ENCODE measurements at places on chromosomes 12 and 14.

- DNase-seq: no peak
These were observed 259.1 kb upstream of the FKBP4 start for GRCh38 chr12:2535583-2536204.

- DNase-seq: no peak
These were observed 112.9 kb downstream of the DIP2B start for GRCh38 chr12:50617657-50618056.

DNA sequence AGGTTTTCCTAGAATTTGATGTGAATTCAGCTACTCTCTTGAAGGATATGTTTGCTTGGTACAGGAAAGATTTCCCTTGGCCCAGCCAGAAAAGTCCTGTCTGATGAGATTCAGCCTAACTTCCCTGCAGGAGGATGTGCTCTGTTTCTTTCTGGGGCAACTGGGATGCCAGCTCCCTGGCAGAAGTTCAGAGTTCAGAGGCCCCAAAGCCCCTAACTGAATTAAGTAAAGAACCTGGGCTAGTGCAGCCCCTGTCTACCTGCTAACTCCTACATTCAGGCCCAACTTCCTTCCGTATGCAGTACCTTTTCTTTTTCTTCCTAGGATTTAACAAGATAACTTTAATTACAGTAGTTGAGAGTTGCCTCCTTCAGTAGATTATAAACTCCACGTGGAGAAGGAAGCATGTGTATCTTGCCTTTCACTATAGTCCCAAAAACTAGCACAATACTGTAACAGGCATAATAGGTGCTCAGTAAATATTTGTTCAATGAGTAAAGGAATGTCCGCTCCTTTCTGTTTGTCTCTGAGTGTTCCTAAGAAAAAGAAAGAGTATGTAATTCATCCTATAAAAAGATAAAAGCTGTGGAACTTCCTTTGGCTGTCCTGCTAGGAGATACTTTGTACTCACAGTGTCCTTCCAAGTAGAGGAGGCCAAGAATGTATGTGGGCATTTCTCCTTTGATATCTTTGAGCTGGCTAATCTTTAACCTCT is 141.0 kb downstream of the SLC8A3 start:
- DNase-seq: no peak

GRCh38 chr14:90632871-90633270 is 183.4 kb downstream of the TTC7B start:
- DNase-seq: no peak

DNA sequence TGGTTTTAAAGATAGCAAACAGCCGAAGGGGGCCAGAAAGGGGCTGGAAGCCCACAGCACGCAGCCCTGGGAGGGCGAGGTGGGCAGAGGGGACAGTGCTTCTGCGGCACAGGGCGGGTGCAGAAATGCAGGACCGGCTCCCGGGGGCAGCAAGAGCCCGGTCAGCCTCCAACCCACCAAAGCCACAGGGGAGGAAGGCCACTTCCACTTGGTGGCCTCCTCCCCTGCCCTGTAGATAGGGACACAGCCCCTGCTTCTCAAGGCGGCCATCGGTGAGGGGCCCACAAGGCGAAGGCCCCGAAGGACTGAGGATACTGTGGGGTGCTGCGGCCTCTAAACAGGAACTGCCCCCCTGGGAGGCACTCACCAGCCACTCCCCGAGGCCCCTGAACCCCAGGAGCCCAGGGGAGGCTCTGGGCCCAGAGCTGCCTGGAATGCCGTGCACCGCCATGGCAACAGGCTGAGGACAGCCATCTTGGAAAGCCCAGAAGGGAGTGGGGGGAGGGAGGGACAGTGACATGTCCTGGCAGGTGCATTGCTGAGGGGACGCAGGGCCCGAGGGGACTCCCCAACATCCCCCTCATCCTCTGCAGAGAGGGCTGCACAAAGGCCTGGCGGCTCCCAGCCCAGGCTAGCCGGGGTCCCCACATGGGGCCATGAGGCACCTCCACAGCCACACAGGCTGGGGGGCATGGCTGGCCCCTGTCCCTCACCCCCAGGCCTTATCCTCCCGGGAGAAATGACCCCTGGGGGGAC is 114.7 kb downstream of the NCOR2 start:
- DNase-seq: no peak

DNA sequence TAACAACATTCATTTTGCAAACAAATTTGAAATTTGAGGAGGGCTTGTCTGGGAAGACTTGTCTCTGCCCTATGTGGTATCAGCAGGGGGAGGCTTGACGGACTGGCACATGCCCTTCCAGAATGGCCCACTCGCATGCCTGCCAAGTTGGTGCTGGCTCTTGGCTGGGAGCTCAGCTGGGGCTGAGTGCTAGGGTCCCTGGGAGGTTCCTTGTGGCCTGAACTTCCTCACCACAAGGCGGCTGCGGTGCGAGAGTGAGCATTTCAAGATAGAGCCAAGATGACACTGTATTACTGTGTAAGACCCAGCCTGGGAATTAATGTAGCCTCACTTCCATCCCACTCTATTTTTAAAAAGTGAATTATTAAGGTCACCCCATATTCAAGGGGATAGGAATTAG is 271.6 kb upstream of the PLEKHG7 start:
- no peak for DNase-seq

- DNase-seq: peak; percentile 23
These were observed 297.3 kb upstream of the E2F7 start for GRCh38 chr12:77362509-77363210.

DNA sequence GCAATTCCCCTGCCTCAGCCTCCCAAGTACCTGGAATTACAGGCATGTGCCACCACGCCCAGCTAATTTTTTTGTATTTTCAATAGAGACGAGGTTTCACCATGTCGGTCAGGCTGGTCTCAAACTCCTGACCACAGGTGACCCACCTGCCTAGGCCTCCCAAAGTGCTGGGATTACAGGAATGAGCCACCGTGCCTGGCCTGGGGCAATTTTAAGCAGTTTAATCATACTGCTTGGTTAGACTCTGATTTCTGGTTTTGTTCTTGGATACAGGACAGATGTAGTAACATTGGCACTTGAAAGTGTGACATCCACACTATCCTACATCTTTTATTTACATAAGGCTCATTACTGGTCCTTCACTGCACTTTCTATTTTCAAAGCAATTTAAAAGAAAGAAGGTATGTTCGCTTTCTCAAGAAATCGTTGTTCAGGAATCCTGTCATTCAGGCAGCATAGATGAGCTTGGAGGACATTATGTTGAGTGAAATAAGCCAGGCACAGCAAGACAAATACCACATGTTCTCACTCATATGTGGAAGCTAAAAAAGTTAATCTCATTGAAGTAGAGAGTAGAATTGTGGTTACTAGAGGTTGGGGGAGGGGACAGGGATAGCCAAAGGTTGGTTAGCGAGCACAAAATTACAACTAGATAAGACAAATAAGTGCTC is 4.0 kb upstream of the NUAK1 start:
- DNase-seq: no peak

DNA sequence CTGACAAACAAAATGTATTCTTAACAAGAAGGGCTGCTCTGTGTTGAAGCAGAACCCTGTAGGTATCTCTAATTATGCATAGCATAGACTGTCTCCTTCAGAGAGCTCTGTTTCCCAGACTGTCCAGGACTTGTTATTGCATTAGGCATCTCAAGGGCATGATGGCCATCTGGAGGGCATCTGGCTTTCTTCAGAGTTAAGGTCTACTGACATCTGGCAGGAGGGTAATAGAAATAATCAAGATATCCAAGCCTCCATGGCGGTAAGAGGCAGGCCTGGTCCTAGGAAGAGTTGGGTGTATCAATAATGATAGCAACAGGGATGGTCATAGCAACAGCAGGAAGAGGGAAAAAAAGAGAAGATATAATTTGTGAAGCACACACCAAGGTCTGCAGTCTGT is 161.2 kb downstream of the TTC8 start:
- DNase-seq: no peak

GRCh38 chr14:29674566-29675285 is 252.9 kb downstream of the PRKD1 start:
- DNase-seq: no peak

DNA sequence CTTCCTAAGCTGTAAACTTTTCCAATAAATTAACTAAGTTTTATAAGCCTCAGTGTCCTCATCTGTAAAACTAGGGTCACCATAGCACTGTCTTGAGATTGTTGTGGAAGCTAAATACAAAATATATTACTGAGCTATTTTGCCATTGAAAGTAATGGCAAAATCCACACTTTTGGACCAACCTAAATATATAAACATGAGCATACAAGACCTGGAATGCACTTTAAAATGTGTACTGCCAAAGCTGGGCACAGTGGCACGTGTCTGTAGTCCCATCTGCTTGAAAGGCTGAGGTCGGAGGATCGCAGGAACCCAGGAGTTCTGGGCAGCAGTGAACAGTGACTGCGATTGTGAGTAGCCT is 29.8 kb upstream of the SINHCAF start:
- DNase-seq: no peak

- no peak for DNase-seq
These were observed 117.6 kb downstream of the PDE6H start for GRCh38 chr12:15090441-15090840.

DNA sequence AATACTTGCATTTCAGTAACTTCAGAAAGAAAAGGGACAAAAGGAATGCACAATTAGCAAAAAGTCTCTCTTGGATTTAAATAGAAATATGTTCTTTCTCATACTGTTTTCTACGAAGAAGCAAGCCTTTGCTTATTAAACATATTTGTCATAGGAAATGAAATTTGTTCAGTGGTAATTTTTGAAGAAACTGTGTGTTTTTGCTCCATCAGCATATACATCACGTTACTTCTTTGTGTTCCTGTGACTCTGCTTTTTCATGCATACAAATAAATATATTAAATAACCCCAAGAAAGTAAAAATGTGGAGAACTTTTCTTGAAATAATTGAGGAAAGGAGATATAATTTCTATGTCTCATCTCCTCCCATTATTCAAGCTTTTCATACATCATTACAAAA is 39.7 kb downstream of the CD163L1 start:
- no peak for DNase-seq

GRCh38 chr14:33275879-33276278 is 337.2 kb downstream of the NPAS3 start:
- DNase-seq: no peak

GRCh38 chr12:108040947-108041346 is 88.1 kb upstream of the WSCD2 start:
- DNase-seq: no peak

DNA sequence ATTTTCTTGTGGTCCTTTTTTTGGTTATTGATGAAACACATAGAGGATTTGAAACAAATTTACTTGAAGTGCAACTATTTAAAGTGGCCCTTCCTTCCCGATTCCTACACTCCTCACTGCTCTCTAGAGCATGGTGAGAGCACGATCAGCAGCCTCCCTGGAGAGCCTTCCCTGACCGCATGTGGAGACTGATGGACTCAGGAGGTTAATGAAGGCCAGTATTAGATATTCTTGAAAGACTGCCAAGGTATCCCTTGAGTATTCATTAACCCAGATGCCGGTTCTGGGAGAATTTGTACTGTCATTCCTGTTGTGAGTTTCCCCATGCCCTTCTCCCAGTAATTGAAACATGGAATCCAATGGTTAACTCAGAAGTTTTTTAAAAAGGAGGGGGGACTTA is 102.8 kb upstream of the FGD4 start:
- no peak for DNase-seq

- peak; percentile 5 for DNase-seq
These were observed 42.0 kb downstream of the GPHB5 start for GRCh38 chr14:63276492-63277342.

DNA sequence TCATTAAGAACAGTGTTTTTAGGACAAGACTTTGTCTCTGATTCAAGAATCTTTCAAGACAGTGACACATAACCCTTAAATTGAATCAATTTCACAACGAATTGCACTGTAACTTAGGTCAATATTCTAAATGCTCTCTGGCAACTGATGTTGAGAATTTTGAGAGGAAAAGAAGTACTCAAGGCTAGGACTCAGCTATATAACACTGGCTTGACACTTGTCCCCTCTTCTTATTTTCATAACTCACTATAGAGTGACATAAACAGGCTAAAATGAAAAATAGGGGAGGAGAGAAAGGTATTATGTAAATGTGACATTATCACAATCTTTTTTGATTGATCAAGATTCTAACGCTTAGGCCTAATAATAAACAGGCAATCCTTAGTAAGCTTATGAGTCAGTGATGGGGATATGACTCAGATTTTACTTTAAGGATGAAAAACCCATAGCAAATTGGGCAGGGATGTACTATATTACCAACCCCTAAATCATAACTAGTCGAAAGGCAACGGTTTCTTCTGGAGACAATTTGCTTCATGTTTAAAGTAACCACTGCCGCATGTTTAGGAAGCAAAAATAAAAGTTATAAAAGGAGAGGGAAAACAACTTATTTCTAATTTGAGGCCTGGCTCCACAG is 10.9 kb downstream of the BTG1 start:
- DNase-seq: no peak

DNA sequence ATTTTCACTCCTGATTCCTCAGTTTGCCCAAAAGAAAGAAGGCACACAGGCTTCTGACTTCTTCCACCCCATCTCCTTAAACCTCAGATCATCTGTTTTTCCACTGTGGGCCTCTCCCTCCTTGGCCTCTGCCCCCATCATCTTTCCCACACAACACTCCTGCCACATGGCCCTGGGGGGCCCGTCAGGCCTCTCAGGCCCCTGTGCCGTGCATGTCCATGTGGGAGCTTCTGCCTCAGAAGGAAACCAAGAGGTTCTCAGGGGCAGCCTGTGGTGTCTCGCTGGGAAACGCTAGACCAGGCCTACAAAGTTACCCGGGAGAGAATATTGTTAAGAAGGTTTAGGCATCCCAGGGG is 8.0 kb downstream of the KLHL33 start:
- no peak for DNase-seq

GRCh38 chr12:102921240-102921639 is 4.2 kb upstream of the PAH start:
- no peak for DNase-seq

DNA sequence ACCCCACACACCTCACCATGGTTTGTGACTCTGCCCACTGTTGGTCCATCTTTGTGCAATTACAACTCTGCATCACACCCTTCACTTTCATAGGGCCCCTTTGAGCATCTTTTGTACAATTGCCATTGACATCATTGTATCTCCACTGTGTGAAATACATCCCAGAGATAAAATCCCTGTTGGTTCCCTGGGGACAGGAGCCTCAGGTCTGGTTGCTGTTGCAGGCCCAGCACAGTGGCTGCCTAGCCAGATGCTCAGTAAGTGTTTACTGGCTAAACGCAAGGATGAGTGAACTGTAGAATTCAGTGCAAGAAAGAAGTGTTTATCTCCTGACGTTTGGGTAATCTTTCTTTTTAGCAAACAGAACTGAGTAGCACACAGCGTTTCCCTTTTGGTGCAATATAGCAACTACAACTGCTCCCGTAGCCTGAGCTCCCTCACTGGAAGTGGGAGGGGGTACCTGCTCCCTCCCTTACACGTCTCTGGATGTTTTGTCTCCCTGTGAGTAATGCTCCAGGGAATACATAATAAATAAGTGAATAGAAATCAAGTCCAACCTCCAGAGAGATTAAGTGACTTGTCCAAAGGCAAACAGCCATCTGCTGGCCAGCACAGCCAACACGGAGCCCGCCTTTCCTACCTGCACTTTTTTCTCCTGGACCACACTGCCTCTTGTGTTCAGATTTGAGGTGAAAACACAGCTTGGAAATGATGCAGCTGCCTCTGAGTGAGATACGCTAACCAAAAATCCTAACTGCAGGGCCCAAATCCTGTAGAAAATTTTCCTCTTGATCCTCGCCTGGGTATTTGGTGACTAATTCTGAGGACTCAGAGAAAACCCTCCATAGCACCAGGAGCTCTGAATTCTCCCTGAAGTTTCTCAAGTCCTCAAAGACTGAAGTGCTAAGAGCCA is 27.4 kb downstream of the GALNT16 start:
- DNase-seq: no peak

- no peak for DNase-seq
These were observed 2.6 kb upstream of the EVL start for GRCh38 chr14:100062590-100062989.

Measured in NCI-H526 (cell line).